Karpas-422 (cell line): ENCODE measurements at places on chromosomes 11 and 22.
A peak's percentile ranks its signal among the peaks of the same experiment; 100 is the strongest.

DNA sequence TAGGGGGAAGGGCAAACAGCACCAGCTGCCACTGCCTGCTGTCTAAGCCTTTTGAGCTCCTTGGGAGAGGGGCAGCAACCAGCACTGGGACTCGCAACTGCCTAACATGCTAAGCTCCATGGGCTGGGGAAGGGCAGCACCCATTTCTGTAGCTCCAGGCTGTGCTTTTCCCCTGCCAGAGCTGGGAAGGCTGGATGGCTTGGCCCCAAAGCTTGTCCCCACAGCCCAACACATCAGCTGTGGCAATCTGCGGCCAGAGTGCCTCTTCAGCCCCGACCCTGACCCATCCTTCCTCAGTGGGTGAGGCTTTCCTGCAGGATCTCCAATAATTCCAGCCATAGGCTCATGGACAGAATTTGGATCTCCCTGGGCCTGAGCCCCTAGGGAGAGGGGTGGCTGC, 551.3 kb downstream of the TMEM135 start:
- DNase-seq = no peak

DNA sequence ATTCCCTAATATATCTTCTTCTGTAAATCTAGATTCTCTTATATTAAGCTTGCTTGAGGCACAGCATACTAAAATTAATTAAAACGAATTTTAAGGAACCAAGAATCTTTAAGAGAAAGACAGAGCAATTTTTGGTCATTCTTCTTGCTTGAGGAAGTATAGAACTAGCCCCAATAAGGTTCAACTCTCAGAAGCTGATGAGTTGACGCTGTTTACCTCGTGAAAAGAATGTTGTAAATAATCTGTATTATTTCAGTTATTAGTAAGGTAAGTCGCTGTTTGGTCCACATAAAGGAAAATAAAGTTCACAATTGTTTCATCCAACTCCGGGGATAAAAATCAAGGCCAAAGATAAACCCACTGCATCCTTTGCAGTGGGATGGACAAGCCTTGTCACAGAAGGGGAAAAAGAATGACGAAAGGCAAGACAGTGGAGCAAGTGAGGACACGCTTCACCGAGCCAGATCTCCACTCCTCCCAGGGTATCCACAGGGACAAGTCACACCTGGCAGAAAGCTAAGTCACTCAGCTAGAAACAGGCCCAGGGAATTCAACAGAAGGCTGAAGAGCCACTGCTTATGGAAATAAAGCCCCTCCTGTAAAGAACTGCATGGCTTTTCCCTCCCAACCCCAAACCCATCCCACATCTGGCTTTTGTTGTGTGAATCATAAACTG, 752 bp downstream of the POU2AF1 start:
- peak; percentile 90 for DNase-seq

DNA sequence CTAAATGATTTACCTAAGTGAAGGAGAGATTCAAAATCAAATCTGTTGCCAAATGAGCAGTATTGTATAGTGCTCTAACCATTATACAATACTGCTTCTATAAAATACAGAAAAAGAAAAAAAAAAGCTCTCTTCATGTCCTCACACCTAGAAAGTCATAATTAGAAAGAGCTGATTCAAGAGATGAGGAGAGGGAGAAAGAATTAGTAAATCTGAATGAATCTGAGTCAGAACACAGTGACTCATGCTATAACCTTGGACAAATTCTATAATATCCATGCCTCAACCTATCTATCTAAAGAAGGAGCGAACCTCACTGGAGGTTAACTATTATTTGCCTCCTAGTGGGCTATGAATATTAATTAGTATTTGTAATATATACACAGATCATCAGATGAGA, 29.4 kb downstream of the AMBRA1 start:
- DNase-seq = no peak

- no peak for DNase-seq
Measured at GRCh38 chr11:92867913-92868619, 101.4 kb upstream of the MTNR1B start.

GRCh38 chr22:18024956-18025720, 777 bp upstream of the MICAL3 start:
- DNase-seq = peak; percentile 19

- no peak for DNase-seq
Measured at GRCh38 chr11:67398661-67399563, 2.7 kb downstream of the PPP1CA start.

GRCh38 chr11:8096575-8096974, 15.6 kb downstream of the TUB start:
- DNase-seq = no peak

- peak; percentile 72 for DNase-seq
Measured at GRCh38 chr11:75524665-75525432, 892 bp downstream of the GDPD5 start.

DNA sequence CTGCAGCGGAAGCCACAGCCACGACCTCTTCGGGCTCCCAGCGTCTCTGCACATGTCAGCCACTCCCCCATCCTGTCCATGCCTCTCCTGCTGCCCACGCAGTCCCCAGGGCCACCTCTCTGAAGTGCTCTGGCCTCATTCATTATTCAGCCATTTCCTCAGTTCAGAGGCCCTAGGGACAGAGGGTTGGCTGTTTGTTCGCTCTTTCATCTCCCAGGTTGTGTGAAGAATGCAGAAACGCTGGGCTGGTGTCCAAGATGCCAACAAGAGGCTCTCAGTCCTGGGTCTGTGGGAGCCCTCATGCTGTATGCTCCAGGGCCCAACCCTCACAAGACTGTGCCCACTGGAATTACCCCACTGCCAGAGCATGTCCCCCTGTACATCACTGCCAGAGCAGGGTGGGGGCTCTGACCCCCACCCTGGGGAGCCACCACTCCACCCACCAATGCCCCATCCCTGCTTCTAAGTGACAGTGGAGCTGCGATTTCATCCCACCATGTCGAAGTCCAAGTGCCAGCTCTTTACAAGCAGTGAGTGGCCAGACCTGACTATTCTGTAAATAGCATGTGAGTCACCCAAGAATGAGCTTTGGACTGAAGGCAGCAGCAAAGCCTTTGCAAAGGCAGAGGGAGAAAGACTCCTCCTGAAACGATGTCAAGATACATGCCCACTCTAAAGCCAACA, 209.6 kb downstream of the BUD13 start:
- no peak for DNase-seq

DNA sequence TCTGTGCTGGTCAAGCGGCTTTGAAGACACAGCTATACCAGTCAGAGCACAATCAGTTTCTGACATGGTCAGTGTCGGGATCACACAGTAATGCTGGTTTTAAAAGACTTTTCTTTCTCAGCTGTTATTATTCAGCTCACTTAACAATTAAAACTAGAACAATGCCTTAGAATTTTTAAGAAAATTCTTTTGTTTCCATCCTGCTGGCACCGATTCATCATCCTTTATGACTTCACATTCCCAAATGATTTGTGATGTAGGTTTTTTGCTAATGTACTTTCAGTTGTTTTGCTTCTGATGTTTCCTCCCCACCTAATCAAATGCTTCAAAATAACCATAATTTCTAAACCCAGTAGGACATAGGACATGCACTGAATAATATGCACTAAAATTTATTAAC, 34.5 kb upstream of the OLFML1 start:
- DNase-seq = no peak

DNA sequence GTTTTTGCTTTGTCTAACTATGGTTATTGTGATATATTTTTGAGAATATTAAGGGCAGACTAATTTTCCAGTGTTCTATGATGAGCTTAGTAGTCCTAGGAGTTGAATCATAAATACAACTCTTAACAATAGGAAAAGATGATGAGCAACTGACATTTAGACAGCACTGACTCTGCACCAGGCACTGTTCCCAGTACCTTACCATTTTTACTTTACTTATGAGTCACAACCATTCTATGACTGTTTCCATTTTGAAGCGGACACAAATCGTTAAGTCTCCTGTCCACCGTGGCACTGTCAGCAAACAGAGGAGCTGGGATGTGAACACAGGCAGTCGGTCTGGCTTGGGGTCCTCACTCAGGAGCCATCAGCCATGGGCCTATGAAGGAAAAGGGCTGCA, 3.4 kb upstream of the SCGB2A2 start:
- DNase-seq = no peak

GRCh38 chr22:35383679-35384071, 2.8 kb downstream of the HMOX1 start:
- no peak for DNase-seq

DNA sequence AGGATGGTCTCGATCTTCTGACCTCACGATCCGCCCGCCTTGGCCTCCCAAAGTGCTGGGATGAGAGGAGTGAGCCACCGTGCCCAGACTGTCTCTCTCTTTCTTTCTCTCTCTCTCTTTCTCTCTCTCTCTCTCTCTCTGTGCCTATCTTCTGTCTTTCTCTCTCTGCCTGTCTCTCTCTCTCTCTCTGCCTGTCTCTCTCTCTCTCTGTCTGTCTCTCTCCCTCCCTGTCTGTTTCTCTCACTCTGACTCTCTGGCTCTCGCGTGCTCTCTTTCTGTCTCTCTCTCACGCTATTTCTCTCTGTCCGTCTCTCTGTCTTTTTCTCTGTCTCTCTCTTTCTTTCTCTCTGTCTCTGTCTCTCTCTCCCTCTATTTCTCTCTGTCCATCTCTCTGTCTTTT, 3911.2 kb upstream of the OR11H1 start:
- DNase-seq = no peak

DNA sequence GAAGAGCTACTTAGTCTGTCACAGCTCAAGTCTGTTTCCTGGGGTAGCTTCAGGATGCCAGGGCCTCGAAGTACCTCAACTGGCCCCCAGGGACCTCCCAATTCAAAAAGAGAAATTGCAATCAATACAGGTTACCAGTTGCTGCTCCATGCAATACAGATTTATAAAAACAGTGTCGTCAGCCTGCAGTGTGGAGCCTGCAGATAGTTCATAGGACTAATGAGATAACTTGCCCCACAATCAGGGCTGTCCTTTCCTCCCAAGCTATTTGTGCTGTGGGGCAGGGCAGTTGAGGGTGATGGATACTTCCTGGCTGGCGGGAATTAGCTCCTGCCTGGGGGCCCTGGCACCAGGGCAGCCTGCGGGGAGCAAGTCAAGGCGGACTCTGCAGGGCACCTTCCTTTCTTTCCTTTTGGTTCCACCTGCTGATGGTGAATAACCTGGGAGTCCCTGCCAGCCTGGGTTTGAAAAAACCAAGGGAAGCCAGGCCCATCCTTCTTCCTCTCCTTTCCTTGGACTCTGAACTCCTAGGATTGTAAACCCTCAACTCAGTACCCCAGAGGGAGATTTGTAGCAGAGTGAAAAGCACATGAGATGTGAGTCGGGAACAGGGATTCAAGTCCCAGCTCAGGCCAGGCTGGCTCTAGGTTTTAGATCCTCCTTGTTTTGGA, 216.6 kb downstream of the CEP164 start:
- no peak for DNase-seq

DNA sequence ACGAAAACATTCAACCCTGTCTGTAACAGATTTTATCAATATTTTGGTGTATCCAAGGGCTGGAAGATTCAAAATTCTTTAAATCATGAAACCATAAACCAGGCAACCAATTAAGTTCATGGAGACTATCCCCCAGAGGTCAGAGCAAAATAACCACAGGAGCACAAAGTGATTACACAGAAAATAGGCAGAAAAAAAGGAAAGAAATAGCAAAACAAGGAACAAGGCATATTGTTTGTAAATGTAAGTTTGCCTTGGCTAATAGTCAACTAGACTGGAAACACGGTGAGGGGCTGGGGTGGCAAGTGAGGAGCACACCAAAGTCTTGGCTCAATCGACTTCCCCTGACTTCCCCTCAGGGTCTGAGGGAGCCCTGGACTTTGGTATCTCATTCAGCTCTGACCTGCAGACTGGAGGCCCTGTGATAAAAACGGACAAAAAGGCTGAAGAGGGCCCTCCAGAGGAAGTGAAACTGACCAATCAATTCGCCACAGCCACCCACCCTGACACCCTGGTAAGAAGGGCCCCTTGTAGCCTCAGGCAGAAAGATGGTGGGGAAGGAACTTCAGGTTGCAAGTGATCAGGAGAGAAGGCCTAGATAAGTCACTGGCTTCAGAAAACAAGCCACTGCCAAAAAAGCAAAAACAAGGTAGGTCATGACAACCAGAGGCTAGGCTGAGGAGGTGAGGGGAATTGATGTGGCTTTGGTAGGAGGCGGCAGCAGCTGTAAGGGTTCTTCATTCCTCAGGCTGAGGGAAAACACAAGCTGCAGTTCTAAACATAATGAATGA, 1.8 kb downstream of the SIK3 start:
- peak; percentile 42 for DNase-seq

DNA sequence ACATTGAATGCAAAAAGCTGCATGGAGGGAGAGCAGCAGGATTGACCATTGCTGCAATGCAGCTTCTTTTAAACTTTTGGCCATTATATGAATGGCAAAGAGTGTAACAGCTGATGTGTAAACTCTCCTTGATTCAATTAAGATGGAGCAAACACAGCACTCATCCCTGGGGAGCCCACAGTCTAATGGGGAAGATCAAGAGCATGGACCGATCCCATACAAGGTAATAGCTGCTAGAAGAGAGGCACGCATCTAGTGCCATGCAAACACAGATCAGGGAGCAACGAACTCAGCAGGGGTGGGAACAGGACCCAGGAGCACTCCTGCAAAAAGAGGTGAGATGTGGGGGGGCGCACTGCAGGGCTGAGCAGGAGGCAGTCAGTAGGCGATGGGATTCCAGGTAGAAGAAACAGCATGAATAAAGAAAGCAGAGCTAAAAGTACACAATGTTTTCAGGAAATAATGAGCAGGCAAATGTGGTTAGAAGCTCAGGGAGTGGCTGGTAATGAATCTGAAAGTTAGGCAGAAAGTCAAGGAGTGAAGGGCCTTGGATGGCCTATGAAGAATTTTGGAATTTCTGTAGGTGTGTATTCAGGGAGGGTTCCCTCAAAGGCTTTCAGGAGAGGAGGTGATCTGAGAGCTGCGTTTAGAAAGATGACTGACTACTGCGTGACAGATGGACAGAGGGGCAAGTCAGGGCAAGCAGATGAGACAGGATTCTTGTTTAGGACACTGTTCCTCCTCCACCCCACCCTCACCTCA, 17.2 kb upstream of the BMAL1 start:
- no peak for DNase-seq

GRCh38 chr11:85114786-85115185, 512.4 kb downstream of the DLG2 start:
- DNase-seq = no peak

- DNase-seq = no peak
Measured at GRCh38 chr22:49196046-49196511, 631.6 kb downstream of the BRD1 start.
